ENCODE measurements at places on chromosomes 2 and 18. TPM values are rescaled to one million over a fixed set of nuclear protein-coding genes. Genes with fewer than 3 reads are reported as not detected.

Gene CELF4
- total RNA-seq = 4.6 TPM

Gene SERPINB13
- total RNA-seq = not detected

Gene SERPINB3
- not detected for total RNA-seq

Gene PAX8
- 3.9 TPM for total RNA-seq

Gene ALKAL2
- total RNA-seq = 0.42 TPM

All from progenitor cell of endocrine pancreas (in vitro differentiated cells).